Non-pigmented ciliary epithelial cell (primary cell): ENCODE measurements at places on chromosomes 16 and 17.

GRCh38 chr17:36124879-36125824, 21.5 kb downstream of the CCL4 start:
- DNase-seq, result no peak

- DNase-seq, result no peak
Observed at GRCh38 chr17:49787884-49788477, 500 bp upstream of the KAT7 start.

DNA sequence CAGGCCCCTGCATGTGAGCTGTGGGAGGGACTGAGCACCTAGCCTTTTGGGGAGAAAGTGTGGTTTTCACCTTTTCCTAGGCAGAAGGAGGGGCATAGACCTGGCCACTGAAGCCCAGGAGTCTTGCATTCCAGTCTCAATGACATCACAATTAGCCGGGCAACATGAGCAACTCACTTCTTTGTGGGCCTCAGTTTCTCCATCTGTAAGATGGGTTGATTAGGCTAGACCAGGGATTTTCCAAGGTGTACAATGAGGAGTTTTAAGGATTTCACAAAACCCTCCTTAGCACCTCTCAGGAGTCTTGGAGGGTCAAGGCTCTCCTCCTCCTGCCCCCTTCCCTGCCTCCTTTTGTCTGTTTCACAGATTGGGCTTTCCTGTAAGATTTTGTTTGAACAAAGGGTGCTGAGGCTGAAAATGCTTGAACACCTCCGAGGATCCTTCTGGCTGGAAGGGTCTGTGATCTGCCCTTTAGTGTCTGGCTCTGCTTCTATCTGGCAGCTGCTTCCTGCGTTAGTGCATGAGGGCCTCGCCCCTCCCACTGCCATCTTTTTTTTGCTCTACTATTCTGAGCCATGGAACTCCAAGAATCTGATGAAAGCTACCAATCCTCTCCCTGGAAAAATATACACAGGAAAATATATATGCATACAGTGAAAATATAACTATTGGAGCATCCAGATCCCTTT, 52.4 kb upstream of the ETV4 start:
- no peak for DNase-seq

GRCh38 chr17:6666077-6666521, 14.5 kb downstream of the C17orf100 start:
- DNase-seq, result peak; percentile 54

DNA sequence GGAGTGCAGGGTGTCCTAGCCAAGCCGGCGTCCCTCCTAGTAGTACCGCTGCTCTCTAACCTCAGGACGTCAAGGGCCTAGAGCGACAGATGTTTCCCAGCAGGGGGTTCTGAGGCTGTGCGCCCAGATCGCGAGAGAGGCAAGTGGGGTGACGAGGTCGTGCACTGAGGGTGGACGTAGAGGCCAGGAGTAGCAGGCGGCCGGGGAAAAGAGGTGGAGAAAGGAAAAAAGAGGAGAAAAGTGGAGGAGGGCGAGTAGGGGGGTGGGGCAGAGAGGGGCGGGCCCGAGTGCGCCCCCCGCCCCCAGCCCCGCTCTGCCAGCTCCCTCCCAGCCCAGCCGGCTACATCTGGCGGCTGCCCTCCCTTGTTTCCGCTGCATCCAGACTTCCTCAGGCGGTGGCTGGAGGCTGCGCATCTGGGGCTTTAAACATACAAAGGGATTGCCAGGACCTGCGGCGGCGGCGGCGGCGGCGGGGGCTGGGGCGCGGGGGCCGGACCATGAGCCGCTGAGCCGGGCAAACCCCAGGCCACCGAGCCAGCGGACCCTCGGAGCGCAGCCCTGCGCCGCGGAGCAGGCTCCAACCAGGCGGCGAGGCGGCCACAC, at the start of gene MMP2:
Gene MMP2 (plus strand): TSS at position 372 of the 603 bp plus-strand sequence. CDS start 282 bp downstream, outside the sequence.
- DNase-seq, result no peak

DNA sequence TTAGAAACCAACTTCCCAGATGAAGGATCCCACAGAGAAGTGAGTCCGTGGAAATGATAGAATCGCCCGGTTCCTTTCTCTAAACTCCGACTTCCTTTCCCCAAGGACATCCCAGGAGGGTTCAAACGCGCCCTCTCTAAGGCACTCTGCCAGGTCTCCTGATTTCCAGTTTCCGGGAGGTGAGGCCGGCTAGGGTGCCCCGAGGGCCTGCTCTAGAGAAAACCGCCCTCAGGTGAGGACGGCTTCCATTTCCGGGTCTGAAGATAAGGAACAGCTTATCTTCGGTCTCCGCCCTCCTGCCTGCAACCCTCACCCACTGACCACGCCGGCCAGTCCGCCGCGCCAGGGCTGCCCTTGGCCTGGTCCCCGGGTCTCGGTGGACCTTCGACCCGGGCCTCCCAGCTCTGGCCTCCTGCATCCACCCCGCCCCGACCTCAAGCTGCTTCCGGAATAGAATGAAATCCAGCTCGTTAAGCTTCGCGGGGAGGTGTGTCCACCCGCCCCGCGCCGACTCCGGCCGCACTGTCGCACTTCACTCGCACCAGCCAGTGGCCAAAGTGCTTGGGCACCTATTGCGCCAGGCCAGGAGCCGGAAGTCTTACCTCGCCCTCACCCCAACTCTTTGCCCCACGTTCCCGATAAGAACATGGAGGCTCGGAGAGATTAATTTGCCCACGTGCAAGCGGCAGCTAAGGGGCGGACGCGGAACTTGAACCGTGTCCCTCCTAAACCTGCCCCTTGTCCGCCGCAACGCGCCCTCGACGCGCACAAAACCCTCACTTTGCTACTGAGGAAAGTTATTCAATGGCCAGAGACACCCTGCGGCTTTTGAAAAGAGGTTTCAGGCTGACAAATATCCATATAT, 836 bp upstream of the MMP15 start:
- DNase-seq, result no peak

- peak; percentile 87 for DNase-seq
Observed at GRCh38 chr17:16905593-16906191, 66.2 kb downstream of the TNFRSF13B start.

- no peak for DNase-seq
Observed at GRCh38 chr16:8919089-8919933, 37.2 kb downstream of the LITAFD start.

GRCh38 chr17:2602597-2603017, 9.2 kb downstream of the PAFAH1B1 start:
- no peak for DNase-seq

DNA sequence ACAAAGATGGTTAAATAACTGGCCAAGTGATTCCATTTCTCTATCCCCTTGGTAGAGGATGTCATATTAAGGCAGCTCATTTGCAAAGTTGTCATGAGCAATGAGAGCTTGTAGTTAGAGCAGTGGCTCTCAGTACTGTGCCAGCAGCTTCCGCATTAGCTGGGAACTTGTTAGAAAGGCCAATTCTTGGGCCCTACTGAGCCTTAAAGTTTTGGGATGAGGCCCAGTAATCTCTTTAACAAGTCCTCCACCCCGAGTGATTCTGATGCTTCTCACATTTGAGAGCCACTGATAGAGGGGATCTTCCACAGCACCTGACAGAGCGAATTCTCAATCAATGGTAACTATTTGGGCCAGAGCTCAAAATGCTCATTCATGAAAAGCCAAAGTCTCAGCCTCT, 20.2 kb upstream of the CCL1 start:
- DNase-seq, result no peak

DNA sequence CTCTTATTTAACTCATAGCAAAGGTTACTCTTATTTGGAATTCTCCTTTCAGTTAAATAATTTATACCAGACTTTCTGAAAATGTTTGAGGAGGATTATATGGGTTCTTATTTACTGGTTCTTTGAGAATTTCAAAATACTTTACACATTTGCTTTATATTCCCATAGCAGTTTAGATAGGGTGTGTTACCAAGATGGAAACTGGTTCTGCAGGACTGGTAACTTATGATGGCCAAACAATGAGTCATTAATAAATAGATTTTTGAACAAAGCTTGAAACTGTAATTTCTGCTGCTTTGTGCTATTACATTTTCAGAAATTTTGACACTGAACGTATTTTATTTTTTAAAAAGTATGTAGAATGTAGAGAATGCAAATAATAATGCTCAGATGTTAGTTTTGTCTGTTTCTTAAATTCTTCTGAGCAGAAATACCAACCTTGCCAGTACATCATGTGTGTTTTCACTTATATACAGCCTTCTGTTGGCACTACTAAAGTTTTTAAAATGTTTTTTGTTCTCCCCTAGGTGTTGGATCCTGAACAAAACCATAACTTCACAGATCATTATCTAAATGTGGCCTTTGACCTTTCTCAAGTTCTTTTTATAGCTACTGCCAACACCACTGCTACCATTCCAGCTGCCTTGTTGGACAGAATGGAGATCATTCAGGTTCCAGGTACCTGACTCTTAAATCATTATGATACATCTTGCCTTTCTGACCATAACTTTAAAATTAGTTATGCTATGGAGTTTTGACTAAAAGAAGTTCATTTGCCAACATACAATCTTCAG, 48.3 kb upstream of the ABCC11 start:
- no peak for DNase-seq

DNA sequence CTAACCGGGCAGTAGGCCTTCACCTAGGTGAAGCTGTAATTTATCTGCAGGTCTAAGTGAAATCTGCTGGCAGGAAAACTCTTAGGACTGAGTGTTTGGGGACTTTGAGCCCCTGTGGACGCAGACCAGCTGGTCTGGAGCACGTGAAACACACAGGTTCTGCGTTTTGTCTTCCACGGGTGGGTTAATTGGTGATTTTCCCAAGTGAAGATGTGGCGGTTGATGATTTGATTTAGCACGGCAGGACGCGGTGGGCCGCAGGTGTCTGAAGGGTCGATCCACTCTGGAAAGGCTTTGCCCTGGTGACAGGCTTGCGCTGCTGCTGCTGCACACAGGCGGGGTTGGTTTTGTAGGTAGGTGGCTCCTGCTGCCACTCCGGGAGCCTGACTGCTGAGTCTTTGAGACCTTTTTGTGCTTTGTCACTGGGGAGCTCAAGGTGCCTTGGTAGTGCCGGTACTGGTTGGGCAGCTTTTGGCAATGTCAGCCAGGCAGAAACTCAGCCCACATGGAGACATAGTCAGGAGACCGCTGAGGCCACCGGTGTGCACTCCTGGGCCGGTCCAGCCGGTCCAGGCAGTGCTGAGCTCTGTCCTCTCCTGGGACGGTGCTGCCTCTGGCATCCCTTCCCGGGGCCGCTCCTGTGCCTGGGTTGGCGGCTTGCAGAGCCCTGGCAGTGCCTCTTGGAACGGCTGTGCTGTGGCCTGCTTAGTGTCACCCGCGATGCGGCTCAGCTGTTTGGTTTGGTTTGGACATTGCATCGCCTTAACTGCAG, 2.3 kb downstream of the BAIAP2 start:
- no peak for DNase-seq

- no peak for DNase-seq
Observed at GRCh38 chr17:40909755-40910154, 24.7 kb upstream of the KRT20 start.

- no peak for DNase-seq
Observed at GRCh38 chr16:75957870-75958269, 231.6 kb upstream of the CPHXL start.

DNA sequence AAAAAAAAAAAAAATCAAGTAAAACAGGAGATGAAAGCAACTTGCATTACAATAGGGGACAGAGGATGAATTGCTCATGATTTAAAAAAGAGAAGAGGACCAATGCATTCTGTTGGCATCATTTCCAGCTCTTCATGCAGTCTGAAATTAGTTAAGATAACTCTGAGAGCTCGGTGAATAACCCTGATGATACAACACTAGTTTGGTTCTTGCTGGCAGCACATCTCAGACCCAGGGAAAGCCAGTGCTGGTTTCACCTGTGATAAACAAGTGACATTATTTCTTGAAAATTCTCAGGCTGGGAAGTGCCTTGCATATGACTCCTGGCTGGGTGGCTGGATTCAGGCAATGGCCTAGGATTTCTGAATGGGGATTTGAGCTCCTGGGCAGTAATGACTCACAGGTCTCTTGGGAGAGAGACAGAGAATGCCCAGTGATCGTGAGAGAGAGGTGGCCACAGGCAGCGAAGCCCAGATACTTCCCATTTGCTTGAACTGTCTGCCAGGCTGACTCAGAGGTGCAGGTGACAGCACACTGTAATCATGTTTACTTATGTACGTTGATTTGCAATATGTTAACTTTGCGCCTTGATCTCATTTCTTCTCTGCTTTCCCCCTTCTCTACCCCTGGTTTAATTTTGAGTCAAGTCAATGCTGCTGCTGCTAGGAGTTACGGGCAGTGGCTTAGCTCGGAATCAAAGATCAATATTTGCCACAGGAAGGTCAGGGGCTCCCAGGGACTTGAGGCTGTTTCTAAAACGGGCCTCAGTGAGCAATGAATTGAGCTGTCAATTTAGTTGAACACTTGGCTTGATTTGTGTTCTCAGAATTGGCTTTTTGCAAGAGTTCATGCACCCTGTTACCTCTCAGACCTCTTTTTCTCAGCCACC, 27.1 kb downstream of the ARSG start:
- peak; percentile 19 for DNase-seq

DNA sequence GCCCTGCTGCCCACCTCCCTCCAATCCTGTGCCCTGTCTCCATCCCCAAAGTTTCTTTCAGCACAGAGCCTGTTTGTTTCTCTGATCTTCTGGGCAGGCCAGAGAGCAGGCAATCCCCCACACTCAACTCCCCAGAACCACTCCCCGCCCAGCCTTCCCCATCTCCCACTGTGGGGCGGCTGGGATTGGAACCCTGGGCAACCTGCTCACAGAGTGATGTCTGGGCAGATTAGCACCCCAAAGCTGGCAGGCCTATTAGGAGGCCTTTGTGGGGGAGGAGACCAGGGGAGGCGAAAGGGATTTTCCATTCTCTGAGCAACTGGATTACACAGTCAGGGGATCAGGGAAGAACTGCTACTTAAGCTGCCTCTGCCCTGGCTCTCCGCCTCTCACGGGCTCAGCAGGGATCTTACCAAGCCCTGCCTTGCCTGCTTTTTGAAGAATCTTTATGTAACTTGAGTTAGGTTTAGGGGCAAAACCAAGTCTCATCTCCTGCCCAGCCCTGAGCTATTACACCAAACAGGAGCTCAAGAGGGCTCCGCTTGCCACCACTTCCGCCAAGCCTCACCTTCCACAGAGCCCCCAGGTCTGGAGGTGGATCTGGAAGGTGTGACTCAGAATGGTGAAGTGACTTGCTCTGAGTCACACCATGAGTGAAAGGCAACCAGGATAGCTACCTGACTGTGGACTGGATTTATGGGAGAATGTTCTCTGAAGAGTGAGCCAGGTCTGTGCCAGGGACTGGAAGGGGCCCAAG, 16.0 kb upstream of the LHX1 start:
- no peak for DNase-seq

DNA sequence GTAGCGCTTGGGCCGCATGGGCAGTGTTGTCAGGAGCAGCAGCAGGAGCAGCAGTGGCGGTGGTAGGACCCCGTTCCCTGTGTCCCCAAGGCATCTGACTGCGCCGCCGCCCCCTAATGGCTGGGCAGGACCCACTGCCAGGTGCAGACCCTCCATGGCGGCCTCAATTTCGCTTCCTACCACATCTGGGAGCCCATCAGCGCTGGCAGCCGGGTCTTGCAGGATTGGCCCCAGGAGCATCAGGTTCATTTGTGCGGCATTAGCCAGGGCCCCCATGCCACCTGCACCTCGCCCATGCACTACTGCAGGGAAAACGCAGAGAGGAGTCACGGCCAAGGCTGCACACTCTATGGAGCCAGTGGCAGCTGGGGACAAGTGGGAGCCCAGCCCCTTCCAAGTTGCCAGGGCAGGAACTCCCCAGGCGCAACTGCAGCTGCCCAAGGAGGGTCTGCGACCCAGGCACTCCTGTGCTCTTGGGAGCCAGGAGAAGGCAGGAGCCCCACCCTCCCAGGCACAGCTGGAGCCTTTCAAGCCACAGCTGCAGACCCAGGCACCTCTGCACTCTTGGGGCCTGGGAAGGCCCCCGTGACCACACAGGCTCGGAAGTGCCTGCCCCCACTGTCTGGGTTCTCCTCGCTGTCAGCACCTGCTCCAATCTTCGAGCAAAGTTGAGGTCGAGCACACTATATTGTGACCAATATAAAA, 594.2 kb downstream of the KCNJ18 start:
- no peak for DNase-seq

- no peak for DNase-seq
Observed at GRCh38 chr16:9053006-9053601, 38.3 kb upstream of the HAPSTR1 start.
